ENCODE measurements at places on chromosomes 6 and 20. TPM values are rescaled to one million over a fixed set of nuclear protein-coding genes. Genes with fewer than 3 reads are reported as not detected.

GRCh38 chr6:31079656-31080261 is 32.6 kb downstream of the C6orf15 start:
- no peak for DNase-seq

- DNase-seq: no peak
Observed at GRCh38 chr6:150822932-150823331, 42.6 kb upstream of the MTHFD1L start.

- DNase-seq: no peak
Observed at GRCh38 chr6:56684342-56685101, 41.8 kb upstream of the DST start.

GRCh38 chr6:154758125-154758524 is 24.9 kb downstream of the SCAF8 start:
- no peak for DNase-seq

DNA sequence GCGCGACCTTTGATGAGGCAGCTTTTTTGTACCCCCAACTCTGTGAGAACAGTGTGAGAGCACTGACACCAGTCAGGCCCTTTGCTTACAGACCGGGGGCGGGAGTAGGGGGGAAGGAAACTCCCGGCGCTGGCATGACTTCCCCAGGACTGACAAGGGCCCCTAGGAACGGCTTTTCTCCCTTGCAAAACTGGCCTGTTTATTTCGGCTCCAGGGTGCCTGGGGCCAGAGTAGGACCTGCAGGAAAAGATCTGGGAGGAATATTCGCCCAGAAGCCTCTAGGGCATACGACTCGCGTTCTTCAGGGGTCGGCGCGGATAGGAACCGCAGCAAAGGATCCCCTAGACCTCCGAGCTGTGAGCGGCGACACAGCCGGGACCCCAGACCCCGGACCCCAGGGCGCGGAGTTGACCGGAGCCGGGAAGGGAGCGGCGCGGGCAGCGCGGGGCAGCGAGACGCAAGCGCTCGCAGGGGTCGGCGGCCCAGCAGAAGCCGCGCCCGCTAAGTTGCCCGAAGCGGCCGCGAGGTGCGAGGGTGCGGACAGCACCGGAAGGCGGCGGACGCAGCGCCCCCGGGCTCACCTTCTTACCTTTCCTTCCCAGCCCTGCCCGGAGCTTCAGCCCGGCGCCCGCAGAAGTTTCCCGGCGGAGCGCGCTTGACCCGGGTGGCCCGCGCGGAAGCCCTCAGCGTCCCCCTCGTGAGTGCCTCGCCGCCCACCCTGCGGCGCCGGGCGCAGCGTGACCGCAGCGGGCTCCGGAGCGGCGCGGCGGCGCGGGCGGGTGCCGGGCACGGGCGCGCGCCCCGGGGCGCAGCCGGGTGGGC is at the start of gene POPDC3:
POPDC3 (minus strand) TSS at position 771 of the 822 bp plus-strand sequence. CDS start 18,105 bp downstream, outside the sequence.
- DNase-seq: no peak

DNA sequence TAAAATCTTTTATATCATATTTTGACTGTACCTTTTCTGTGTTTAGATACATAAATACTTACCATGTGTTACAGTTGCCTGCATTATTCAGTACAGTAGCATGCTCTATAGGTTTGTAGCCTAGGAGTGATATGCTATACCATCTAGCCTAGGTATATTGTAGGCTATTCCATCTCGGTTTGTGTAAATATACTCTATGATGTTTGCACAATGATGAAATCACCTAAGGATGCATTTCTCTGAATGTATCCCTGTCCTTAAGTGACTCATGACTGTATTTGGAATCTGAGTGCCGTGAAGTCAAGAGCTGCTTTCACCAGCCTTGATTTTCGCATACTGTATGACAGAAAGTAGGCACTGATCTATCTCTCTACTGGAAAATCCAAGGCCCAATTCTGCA is 129.9 kb downstream of the UTRN start:
- no peak for DNase-seq

DNA sequence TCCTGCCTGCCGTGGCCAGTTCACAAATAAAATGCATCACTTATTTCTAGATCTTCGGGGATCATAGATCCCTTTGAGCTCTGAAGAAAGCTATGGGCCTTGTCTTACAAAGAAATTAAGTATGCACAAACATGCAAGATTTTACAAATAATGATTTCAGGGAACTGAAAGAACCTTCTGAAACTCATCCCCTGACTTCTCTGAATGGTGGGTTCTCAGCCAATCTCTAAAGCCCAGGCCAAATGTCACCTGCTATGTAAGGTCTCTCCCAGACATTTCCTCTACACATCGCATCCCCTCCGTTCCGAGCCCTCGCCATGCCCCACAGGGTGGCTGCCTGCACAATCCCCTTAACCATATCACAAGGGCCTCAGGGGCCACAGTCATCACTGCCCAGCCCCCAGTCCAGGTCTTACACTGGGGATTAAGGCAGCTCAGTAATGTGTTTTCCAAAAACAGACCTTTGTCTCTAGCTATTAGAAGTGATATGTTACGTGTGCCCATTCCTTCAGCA is 16.1 kb upstream of the ANKRD60 start:
- no peak for DNase-seq

GRCh38 chr6:134161041-134161440 is 108.6 kb upstream of the SLC2A12 start:
- no peak for DNase-seq

DNA sequence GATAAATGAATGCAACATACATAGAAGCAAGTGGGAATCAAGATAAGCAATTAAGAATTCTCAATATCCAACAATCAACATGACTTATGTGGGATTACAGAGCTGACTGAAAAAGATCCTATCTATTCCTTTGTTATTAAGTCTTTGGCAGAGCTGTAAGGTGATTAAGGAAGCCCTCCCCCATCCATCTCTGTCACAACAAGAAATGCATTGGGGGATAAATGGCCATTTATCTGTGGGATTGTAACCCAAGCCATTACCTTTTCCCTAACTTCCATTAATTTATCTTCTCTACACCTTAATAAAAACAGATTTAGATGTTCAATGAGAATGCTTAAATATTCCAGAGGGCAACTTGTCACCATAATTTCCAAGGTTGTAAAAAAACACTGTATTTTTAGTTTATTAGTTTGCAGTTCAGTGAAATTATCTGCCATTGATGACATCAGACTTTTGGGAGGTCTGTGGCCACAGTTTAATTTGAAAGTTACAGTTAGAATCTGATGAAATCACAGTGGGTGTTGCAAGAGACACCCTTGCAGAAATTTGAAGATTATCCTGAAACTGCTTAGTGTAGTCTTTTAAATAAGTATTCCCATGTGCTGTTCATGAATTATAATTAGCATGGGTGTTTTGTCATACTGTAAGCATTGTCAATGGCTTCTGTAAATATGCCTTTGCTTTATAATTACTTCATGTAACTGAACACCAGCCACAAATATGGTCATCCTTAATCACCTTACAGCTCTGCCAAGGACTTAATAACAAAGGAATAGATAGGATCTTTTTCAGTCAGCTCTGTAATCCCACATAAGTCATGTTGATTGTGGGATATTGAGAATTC is 49.4 kb upstream of the FYN start:
- no peak for DNase-seq

The LINC00237 gene
- not detected for total RNA-seq

The C20orf141 gene
- not detected for total RNA-seq

The RAET1L gene
- not detected for total RNA-seq

The EPHA7 gene
- 55.4 TPM for total RNA-seq

The NINL gene
- 10.6 TPM for total RNA-seq

The NXT1 gene
- 16.9 TPM for total RNA-seq
